ENCODE measurements at places on chromosomes 7 and 10.
A peak's percentile ranks its signal among the peaks of the same experiment; 100 is the strongest.

GRCh38 chr7:116650436-116650835 is 21.6 kb upstream of the MET start:
- no peak for DNase-seq
- no peak overlapping the region for H3K4me3 ChIP-seq
- H3K36me3 ChIP-seq = no peaks in the 10 kb centered on the region

DNA sequence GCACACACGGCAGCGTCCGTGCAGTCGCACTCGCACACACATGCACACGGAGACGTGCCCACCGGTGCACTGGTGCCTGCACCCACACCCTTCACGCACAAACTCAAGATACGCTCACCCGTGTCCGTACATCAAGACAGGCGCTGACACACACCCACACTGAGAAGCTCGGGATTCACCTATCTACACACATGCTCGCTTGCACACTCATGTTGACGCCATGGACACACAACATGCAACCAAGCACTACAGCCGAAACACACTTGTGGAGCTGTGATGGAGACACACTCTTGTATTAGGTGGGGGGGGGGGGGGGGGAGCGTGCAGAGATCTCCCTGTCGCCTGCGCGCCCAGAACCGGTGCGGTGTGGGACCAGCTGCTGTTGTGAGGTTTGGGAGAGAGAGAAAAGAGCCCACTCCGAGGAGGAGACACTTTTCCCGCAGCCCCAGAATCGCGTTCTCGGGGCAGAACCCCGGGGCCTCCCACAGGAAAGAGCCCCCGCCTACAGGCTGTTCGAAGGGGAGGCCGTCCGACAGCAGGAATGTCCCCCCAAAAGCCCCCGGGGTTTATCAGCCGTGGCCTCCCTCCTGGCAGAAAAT is 605 bp upstream of the NFKB2 start:
- H3K27ac ChIP-seq = no peak overlapping the region
- H3K4me1 ChIP-seq = peaks cover 10% of the 10 kb centered on the region
- no peaks in the 10 kb centered on the region for H3K36me3 ChIP-seq
- H3K4me3 ChIP-seq = peak overlapping the region; percentile 26
- no peaks in the 10 kb centered on the region for H3K27me3 ChIP-seq
- peak; percentile 46 for DNase-seq

DNA sequence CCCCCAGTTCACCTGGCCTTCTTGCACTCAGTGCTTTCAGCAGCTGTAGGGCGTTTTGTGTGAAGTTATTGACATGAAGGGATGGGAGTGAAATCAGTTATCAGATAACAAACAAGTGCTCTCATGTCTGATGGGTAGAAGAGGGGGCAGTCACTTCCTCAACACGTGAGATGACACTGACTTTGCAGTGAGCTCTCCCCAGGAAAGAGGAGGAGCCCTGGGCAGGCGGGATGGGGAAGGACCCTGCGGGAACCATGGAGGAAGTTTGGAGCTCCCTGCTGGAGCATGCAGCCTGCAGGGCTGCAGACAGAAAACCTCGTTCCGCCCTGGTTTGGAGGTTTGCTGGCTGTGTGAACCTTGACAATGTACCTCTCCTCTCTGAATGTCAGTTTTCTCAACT is 38.7 kb downstream of the GPR26 start:
- H3K27ac ChIP-seq = no peak overlapping the region
- no peaks in the 10 kb centered on the region for H3K4me1 ChIP-seq
- H3K27me3 ChIP-seq = no peaks in the 10 kb centered on the region

DNA sequence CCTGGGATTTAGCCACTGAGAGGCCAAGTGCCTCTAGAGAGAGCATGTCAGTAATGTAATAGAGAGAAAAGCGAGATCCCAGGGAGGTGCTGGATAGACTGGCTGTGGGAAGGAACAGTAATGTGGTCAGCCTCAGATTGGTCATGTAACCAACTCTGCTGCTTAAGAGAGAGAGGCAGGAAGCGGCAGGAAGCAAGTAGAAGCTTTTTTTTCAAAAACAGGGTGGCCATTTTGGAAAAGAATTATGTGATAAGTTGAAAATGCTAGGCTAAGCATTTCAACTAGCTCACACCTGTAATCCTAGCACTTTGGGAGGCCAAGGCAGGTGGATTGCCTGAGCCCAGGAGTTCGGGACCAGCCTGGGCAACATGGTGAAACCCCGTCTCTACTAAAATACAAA is 3.7 kb upstream of the PCOLCE start:
- no peak for DNase-seq
- H3K4me3 ChIP-seq = no peak overlapping the region
- H3K27me3 ChIP-seq = no peaks in the 10 kb centered on the region

DNA sequence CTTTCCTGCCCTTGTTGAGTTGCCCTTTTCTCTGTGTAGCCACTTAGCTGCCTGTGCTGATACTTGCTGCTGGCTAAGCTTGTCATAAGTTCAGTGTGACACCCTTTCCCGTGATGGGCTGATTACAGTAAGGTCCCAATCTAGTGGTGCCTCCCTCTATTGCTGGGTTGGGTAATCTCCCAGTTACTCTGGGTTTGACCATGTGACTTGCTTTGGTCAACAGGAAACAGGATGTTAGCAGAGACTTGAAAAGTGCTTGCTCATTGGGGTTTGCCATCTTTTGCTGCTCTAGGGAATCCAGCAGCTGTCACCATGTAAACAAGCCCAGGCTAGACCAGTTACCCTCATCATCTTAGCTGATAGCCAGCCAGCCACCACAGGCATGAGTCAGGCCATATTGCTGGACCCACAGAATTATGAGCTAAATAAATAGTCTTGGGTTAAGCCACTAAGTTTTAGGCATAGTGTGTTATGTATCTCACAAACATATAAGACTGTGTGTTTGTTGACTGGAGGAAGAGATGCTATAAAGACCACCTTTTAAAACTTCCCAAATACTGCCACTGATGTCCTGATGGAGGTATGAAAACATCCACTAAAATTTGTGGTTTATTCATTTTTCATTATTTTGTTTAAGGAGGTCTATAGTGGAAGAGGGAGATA is 4.0 kb upstream of the LEP start:
- H3K4me3 ChIP-seq = no peak overlapping the region
- no peaks in the 10 kb centered on the region for H3K36me3 ChIP-seq
- H3K27me3 ChIP-seq = no peaks in the 10 kb centered on the region
- peaks cover 2% of the 10 kb centered on the region for H3K4me1 ChIP-seq

DNA sequence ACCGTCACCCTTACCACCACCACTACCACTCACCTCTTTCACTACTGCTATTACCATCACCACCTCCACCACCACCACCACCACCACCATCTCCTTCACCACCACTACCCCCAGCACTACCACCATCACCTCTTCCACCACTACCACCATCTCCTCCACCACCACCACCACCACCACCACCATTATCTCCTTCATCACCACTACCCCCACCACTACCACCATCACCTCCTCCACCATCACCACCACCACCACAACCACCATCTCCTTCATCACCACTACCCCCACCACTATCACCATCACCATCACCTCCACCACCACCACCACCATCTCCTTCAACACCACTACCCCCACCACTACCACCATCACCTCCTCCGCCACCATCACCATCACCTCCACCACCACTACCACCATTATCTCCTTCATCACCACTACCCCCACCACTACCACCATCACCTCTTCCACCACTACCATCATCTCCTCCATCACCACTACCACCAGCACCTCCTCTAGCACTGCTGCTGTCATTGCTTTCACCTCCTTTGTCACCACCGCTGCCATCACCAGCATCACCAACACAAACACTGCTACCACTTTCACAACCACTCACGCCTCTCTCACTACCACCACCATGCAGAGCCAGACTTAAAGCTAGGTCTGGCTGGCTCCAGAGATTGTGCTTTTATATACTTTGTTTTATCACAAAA is 109.3 kb downstream of the ICA1 start:
- DNase-seq = no peak
- no peaks in the 10 kb centered on the region for H3K4me1 ChIP-seq
- no peaks in the 10 kb centered on the region for H3K27me3 ChIP-seq
- H3K36me3 ChIP-seq = no peaks in the 10 kb centered on the region

DNA sequence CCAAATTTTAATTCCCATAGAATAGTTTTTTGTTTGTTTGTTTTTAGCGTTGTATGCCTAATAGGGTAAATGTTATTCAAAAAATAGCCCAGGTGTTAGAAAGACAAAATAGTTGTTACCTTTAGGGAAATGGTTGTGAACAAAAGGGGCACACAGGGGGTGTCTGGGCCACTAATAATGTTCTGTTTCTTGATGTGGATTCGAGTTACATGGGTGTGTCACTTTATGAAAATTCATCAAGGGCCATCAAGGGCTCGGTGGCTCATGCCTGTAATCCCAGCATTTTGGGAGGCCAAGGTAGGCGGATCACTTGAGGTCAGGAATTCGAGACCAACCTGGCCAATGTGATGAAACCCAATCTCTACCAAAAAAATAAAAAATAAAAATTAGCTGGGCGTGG is 531.8 kb upstream of the C7orf33 start:
- DNase-seq = no peak
- H3K27me3 ChIP-seq = no peaks in the 10 kb centered on the region
- no peak overlapping the region for H3K27ac ChIP-seq
- no peak overlapping the region for H3K4me3 ChIP-seq
- H3K4me1 ChIP-seq = no peaks in the 10 kb centered on the region

DNA sequence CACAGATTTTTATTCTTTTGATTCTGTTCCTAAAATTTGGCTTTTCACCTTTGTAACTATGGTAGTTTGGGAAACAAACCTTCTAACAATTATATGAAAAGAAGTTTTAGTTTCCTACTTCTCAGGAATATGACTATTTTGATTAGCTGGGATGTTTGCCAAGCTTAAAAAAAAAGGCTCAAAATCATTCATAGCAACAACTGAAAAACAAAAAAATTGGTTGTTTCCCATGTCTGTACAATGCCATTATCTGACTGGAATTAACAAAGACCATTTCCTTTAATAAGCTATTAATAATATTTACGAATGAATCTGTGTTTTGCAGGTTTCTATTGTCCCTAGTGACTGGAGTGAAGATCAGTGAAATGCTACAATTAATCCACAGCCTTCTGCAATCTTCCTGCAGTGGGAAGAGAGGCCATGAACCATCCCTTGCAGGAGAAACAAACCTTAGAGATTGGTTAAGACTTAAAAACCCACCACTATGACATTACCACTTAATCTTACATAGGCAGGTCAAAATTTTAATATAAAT is 4.2 kb downstream of the PURB start:
- H3K4me1 ChIP-seq = peaks cover 16% of the 10 kb centered on the region
- no peaks in the 10 kb centered on the region for H3K27me3 ChIP-seq
- no peaks in the 10 kb centered on the region for H3K36me3 ChIP-seq
- no peak overlapping the region for H3K4me3 ChIP-seq
- H3K27ac ChIP-seq = no peak overlapping the region

- peaks cover 2% of the 10 kb centered on the region for H3K4me1 ChIP-seq
- H3K27me3 ChIP-seq = no peaks in the 10 kb centered on the region
- H3K36me3 ChIP-seq = no peaks in the 10 kb centered on the region
- DNase-seq = peak; percentile 35
These were observed 158.2 kb upstream of the PRKCQ start for GRCh38 chr10:6738112-6738768.
